ENCODE measurements at places on chromosomes 12 and 14. TPM values are rescaled to one million over a fixed set of nuclear protein-coding genes. Genes with fewer than 3 reads are reported as not detected.

DNA sequence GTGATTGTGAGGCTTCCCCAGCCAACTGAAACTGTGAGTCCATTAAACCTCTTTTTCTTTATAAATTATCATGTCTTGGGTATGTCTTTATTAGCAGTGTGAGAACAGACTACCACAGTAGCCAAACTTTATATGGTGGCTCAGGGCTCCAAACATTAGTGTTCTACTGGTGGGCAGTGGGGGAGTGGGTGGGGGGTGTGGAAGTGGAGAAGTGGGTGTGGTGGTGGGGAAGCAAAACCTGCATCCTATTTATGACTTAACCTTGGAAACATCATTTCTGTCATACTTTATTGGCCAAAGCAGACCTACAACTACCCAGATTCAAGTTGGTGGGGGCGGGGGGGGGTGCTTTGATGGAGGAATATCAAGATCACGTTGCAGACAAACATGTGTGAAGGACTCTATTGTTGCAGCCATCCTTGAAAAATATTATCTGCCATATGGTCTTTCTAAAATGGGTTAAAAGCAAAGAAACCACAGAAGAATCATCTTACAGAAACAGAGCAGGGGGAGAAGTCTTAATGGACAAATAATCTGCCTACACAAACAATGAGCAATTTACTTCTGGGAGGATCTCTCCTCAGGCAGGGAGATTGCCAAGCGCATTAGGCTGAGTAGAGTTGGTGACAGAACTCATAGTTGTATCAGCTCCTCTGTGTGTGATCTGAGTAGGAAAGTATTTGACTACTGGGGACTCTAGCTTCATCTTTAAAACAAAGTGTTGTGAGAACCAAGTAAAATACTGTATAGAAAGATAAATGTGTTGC lies 1.4 kb upstream of the PWP1 start:
- peaks cover 12% of the 10 kb centered on the region for H3K36me3 ChIP-seq
- peak overlapping the region; percentile 98 for H3K27ac ChIP-seq
- no peak for DNase-seq
- no peaks in the 10 kb centered on the region for H3K27me3 ChIP-seq

- no peaks in the 10 kb centered on the region for H3K27me3 ChIP-seq
- H3K4me3 ChIP-seq, result no peak overlapping the region
- H3K27ac ChIP-seq, result no peak overlapping the region
- no peaks in the 10 kb centered on the region for H3K4me1 ChIP-seq
These were observed 82.6 kb downstream of the VWF start for GRCh38 chr12:6041891-6042290.

GRCh38 chr12:1820191-1820895 lies at the start of gene LRTM2:
Gene LRTM2 (plus strand): TSS chr12:1820565. CDS start chr12:1828149, 7,584 bp downstream.
- DNase-seq, result no peak
- no peak within 1 kb of the TSS for H3K27ac ChIP-seq
- no peaks in the 10 kb centered on the region for H3K36me3 ChIP-seq
- peaks cover 20% of the 10 kb centered on the region for H3K27me3 ChIP-seq
- peak within 1 kb of the TSS; percentile 51 for H3K4me3 ChIP-seq
- no peaks in the 10 kb centered on the region for H3K4me1 ChIP-seq

DNA sequence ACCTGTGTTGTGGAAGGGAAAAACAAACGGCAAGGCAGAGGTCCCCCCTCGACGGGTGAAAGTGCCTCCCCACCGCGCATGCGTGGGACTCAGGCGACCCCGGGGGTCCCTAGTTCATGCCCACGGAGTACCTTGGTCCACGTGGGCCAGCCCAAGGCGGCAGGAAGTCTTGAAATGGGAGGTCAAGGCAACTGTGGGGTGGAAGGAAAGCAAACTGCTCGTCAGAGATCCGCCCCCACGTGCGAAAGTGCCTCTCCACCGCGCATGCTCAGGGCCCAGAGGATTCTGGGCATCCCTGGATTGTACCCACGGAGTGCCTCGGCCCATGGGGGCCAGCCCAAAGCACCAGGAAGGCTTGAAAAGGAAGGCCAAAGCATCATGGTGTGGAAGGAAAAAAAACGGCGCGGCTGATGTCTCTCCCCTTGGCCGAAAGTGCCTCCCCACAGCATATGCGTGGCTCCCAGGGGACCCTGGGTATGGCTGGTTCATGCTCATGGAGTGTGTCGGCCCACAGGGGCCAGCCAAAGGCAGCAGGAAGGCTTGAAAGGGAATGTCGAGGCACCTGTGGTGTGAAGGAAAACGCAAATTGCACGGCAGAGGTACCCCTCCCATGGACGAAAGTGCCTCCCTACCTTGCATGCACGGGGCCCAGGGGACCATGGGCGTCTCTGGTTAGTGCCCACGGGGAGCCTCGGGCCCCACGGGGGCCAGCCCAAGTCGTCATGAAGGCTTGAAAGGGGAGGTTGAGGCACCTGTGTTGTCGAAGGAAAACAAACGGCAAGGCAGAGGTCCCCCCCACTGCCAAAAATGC lies 369.7 kb downstream of the ALG10 start:
- no peak overlapping the region for H3K27ac ChIP-seq
- no peaks in the 10 kb centered on the region for H3K36me3 ChIP-seq
- H3K4me3 ChIP-seq, result no peak overlapping the region
- H3K4me1 ChIP-seq, result no peaks in the 10 kb centered on the region

DNA sequence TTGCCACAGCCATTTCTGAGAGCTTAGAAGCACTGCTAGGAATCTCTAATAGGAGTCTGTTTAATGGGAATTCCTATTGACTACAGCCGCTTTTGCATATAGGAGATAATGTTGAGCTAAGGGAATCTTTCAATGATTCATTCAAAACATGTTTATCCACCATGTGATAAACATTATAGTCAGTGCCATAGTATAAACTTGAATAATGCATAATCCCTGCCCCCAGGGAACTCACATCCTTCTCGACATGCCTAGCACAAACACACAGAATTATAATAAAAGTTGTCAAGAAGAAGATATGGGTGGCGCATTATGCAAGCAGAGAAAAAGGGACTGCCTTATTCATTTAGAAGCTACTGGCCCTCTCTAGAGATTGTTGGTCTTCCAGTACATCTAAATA lies 248.0 kb downstream of the DAD1 start:
- DNase-seq, result no peak
- no peak overlapping the region for H3K27ac ChIP-seq
- peaks cover 12% of the 10 kb centered on the region for H3K36me3 ChIP-seq
- H3K4me3 ChIP-seq, result no peak overlapping the region
- H3K4me1 ChIP-seq, result no peaks in the 10 kb centered on the region
- H3K27me3 ChIP-seq, result no peaks in the 10 kb centered on the region

GRCh38 chr12:42761601-42762350 lies 172.2 kb upstream of the PRICKLE1 start:
- peaks cover 25% of the 10 kb centered on the region for H3K4me1 ChIP-seq
- no peak overlapping the region for H3K4me3 ChIP-seq
- H3K27ac ChIP-seq, result no peak overlapping the region
- DNase-seq, result no peak
- no peaks in the 10 kb centered on the region for H3K36me3 ChIP-seq
- no peaks in the 10 kb centered on the region for H3K27me3 ChIP-seq

Gene IFNG-AS1
- not detected for total RNA-seq

Gene ATF7
- total RNA-seq, result 13.2 TPM

Gene GPR162
- total RNA-seq, result 5.0 TPM
